ENCODE measurements at places on chromosomes 12 and 14. TPM values are rescaled to one million over a fixed set of nuclear protein-coding genes. Genes with fewer than 3 reads are reported as not detected.

The FOXG1 gene
- under 0.01 TPM for total RNA-seq

The CALM1 gene
- 444 TPM for total RNA-seq

The ANO4 gene
- 5.9 TPM for total RNA-seq

The PRR4 gene
- total RNA-seq: 1.1 TPM

The RND1 gene
- 0.12 TPM for total RNA-seq

The PMCH gene
- not detected for total RNA-seq

The FAIM2 gene
- total RNA-seq: 3.0 TPM

The KRT77 gene
- not detected for total RNA-seq

The VASH1 gene
- total RNA-seq: 6.4 TPM

The HNF1A gene
- total RNA-seq: not detected

The KRT86 gene
- total RNA-seq: under 0.01 TPM

The DBX2 gene
- total RNA-seq: not detected

The CCDC196 gene
- not detected for total RNA-seq

The PAX9 gene
- under 0.01 TPM for total RNA-seq

The RERG gene
- not detected for total RNA-seq

The MLF2 gene
- 131 TPM for total RNA-seq

The RNASE4 gene
- total RNA-seq: 15.8 TPM

The ACRBP gene
- 0.22 TPM for total RNA-seq

The CCDC38 gene
- total RNA-seq: not detected

The TROAP gene
- total RNA-seq: 19.1 TPM

All from uterine smooth muscle cell (primary cell).